ENCODE measurements at places on chromosomes 3 and 15.

- no peak for DNase-seq
Measured at GRCh38 chr3:35663471-35663870, 24.1 kb downstream of the ARPP21 start.

GRCh38 chr15:59116141-59116540, 11.2 kb downstream of the CCNB2 start:
- no peak for DNase-seq

DNA sequence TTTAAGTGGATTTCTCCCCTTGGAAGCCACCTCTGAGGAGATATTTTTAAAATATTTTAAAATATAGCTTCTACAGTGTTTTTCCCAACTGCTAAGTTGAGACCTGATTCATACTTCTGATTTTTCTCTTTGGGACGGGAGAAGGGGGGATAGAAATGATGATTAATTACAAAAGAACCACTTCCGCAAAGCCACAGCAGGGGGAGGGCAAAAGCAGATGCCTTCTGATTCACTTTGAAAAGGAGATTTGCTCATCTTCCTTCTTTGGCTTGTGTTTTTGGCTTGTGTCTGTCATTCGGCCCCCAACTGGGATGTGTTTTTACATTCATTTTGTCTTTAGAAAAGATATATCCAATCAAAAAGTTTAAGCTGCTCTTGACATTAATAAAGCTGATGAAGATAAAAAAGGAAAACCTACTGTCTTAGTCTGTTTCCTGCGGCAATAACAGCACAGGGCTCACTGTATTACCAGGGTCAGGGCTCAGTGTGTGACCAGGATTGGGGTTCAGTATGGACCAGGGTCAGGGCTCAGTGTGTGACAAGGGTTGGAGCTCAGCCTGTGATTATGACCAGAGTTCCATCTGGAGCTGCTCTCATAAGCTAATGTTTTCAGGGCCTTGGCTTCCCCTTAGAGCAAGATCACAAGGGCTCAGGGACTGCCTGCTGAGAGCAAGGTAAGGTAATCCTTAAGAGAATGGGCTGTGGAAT, 223.2 kb downstream of the MTHFS start:
- no peak for DNase-seq

DNA sequence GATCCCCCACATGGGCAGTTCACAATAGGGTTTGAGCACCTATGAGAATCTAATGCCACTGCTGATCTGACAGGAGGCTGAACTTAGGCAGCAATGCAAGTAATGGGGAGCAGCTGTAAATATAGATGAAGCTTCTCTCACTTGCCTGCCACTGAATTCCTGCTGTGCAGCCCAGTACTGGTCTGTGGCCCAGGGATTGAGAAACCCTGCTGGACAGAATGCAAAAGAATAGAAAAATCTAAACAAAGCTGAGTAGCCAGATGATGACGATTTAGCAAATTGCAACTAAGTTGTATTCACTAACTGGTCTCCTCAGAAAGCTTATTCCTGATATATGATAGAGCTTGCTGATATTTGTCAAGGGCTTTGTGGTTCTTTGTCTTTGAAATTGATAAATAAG, 34.3 kb upstream of the APH1B start:
- no peak for DNase-seq

DNA sequence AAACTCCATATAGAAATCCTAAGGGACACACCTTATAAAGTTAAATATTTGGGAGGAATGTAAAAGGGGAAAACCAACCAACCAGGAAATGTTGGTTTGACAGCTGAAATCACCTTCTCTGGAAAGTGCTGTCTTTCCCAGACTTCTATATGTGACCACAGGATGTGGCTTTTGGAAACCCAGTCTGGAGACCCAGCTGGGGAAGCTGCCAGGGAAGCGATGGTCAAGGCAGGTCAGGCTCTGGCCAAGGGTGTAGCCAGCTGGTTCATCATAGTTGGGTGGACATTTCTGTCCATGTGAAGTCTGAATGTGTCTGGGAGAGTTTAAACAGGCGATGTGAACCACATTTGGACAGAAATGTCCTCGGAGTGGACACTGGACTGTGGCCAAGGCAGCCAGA, 73.9 kb downstream of the ARNT2 start:
- DNase-seq, result no peak

DNA sequence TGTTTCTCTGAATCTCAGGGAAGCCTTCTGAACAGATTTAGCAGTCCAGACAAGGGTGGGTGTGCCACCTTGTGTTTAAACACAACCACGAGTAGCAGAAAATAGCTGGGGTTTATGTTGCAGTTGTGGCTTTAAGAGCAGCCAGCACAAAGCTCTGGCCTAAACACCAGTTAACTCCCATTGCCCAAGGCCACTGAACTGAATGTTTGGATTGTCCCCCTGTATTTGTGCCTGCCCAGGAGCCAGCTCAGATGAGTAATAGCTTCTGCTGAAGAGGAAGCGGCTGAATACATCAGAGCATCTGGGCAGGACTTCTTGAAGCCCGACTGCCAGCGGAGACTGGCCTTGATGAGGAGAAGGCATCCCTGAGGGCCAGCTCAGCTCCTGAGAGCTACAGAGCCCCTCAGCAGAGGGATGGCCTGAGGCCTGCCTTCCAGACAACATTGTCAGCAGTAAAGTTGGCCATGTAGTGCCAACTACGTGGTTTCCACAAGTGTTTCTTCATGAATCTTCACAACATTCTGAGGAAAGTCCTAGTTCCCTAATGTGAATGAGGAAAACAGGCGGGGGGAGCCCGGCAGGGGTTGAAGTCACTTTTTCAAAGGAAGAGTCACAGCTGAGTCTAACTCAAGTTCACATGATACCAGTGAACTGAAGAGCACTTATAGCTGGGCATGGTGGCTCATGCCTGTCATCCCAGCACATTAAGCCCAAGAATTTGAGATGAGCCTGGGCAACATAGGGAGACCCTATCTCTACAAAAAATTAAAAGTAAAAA, 65.8 kb upstream of the ZBTB38 start:
- DNase-seq, result no peak

DNA sequence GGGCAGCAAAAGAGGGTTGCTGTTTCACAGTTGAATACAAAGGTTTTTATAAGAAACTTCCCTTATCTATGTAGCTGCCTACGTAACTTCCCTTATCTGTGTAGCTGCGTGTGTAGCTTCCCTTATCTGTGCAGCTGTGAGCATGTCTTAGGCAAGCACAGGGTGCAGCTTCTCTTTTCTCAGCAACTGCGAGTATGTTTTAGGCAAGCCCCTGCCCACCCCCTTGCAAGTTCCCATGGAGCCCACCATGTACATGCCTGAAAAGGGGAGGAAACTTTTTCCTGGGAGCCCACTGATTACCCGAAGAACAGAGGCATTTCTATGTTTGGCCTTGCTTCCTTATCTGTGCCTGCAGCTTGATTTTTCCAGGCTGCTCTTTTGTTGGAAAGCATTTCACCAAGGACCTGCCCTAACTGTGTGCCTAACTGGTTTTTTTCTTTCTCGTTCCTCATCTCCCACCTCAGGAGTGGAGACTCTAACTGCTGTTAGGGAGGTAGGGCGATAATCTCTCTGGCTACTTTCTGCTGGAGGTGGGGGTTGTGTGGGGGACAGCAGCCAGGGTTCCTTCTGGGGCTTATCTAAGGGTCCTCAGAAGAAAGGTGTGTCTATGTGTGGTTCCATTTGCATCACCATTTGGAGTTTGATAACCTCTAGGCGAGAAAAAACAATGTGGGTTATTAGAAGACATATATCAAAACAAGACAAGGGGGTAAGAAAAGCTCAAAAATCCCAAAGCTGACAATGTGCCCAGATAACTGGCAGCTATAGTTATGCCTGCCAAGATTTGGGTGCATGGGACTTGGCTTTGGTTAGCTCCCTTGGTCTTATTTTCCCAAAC, 26.0 kb downstream of the SORD start:
- no peak for DNase-seq

GRCh38 chr3:37627951-37628620, 233.6 kb upstream of the CTDSPL start:
- no peak for DNase-seq

GRCh38 chr3:192727032-192727847, at the start of gene FGF12:
Gene FGF12 (minus strand): TSS chr3:192727541.
- no peak for DNase-seq

- no peak for DNase-seq
Measured at GRCh38 chr15:96969732-96970710, 639.5 kb downstream of the NR2F2 start.

- no peak for DNase-seq
Measured at GRCh38 chr15:23532024-23532423, 33.5 kb upstream of the MKRN3 start.

All from stimulated activated CD4-positive, alpha-beta T cell treated with anti-CD3 and anti-CD28 coated beads, TNF-alpha, amount 100 ng/mL, for 4 hours (primary cell).